ENCODE measurements at places on chromosomes 4 and X. TPM values are rescaled to one million over a fixed set of nuclear protein-coding genes. Genes with fewer than 3 reads are reported as not detected.

The CSN1S1 gene
- not detected for total RNA-seq

The GLUD2 gene
- 0.38 TPM for total RNA-seq

- no peaks in the 10 kb centered on the region for H3K4me1 ChIP-seq
- H3K4me3 ChIP-seq = no peak overlapping the region
- peaks cover 26% of the 10 kb centered on the region for H3K27me3 ChIP-seq
- H3K36me3 ChIP-seq = no peaks in the 10 kb centered on the region
- DNase-seq = no peak
- H3K27ac ChIP-seq = no peak overlapping the region
Observed at GRCh38 chr4:16110199-16110598, 26.4 kb upstream of the PROM1 start.

- H3K4me3 ChIP-seq = no peak overlapping the region
- H3K27me3 ChIP-seq = peaks cover 46% of the 10 kb centered on the region
- no peak for DNase-seq
- peaks cover 5% of the 10 kb centered on the region for H3K4me1 ChIP-seq
- no peak overlapping the region for H3K27ac ChIP-seq
Observed at GRCh38 chr4:3676907-3677747, 89.1 kb upstream of the ADRA2C start.
